B cell (primary cell): ENCODE measurements at places on chromosomes 2 and 18. TPM values are rescaled to one million over a fixed set of nuclear protein-coding genes. Genes with fewer than 3 reads are reported as not detected.

PKDCC gene
- 0.20 TPM in 1 of 2 replicates, not detected in the other for total RNA-seq

UGT1A6 gene
- total RNA-seq, result not detected in 2 replicates

GREB1L gene
- not detected in 2 replicates for total RNA-seq

GCG gene
- total RNA-seq, result not detected in 2 replicates

C2orf80 gene
- total RNA-seq, result not detected in 2 replicates

NLRC4 gene
- total RNA-seq, result 0.78 and 0.94 TPM in 2 replicates

PAX8 gene
- 0.64 and 1.2 TPM in 2 replicates for total RNA-seq

FBXO15 gene
- 3.7 and 4.1 TPM in 2 replicates for total RNA-seq

KLHL41 gene
- 0.19 and 0.27 TPM in 2 replicates for total RNA-seq

CRYBA2 gene
- not detected in 2 replicates for total RNA-seq

STARD7 gene
- 132 and 133 TPM in 2 replicates for total RNA-seq

MAPK4 gene
- total RNA-seq, result not detected in 2 replicates

TRIM54 gene
- total RNA-seq, result not detected in 2 replicates

C2orf66 gene
- not detected in 2 replicates for total RNA-seq

SIX3 gene
- total RNA-seq, result not detected in 2 replicates

CELF4 gene
- not detected in 2 replicates for total RNA-seq

DSG4 gene
- total RNA-seq, result not detected in 2 replicates

WBP1 gene
- total RNA-seq, result 91.5 and 98.4 TPM in 2 replicates

PASK gene
- total RNA-seq, result 144 and 184 TPM in 2 replicates

FZD7 gene
- total RNA-seq, result 2.1 TPM in 2 replicates

RFTN2 gene
- total RNA-seq, result not detected in 2 replicates

IL1A gene
- total RNA-seq, result 0.19 TPM in 1 of 2 replicates, not detected in the other

MAP4K4 gene
- total RNA-seq, result 280 and 303 TPM in 2 replicates

CFAP53 gene
- 0.75 and 0.79 TPM in 2 replicates for total RNA-seq
